Aorta (tissue), 5 donors: ENCODE measurements at places on chromosomes 16 and 17. TPM values are rescaled to one million over a fixed set of nuclear protein-coding genes. Genes with fewer than 3 reads are reported as not detected.

- DNase-seq = no peak
Observed at GRCh38 chr17:14310605-14311004, 9.7 kb downstream of the HS3ST3B1 start.

DNA sequence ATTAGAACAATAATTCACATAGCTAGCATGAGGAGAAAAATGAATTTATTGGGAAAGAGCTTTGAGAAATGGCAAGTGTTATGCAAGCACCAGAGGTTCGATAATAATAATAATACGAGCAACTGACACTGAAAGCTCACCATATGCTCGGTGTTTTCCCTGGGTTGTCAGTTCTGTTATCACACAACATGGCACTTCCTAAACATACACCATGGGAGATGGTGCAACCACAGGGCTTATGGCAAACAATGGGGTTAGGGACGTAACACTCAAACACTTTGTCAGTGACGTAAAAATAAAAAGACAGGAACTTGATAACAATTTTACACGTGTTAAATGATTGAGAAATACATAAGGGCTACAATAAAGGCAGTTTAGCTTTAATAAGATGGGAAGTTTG lies 23.7 kb downstream of the OR1D5 start:
- DNase-seq = no peak

- DNase-seq = no peak
Observed at GRCh38 chr17:6926667-6927066, 69.2 kb upstream of the ALOX12 start.

The TMEM238L gene
- not detected for total RNA-seq

The CDH15 gene
- total RNA-seq = 0.21 TPM

The MYCBPAP gene
- 1.3 TPM for total RNA-seq

The GCGR gene
- 0.39 TPM for total RNA-seq
